Stimulated activated CD4-positive, alpha-beta T cell treated with anti-CD3 and anti-CD28 coated beads, Interleukin-4, amount 100 ng/mL, for 4 hours (primary cell): ENCODE measurements at places on chromosomes 5 and 9.

DNA sequence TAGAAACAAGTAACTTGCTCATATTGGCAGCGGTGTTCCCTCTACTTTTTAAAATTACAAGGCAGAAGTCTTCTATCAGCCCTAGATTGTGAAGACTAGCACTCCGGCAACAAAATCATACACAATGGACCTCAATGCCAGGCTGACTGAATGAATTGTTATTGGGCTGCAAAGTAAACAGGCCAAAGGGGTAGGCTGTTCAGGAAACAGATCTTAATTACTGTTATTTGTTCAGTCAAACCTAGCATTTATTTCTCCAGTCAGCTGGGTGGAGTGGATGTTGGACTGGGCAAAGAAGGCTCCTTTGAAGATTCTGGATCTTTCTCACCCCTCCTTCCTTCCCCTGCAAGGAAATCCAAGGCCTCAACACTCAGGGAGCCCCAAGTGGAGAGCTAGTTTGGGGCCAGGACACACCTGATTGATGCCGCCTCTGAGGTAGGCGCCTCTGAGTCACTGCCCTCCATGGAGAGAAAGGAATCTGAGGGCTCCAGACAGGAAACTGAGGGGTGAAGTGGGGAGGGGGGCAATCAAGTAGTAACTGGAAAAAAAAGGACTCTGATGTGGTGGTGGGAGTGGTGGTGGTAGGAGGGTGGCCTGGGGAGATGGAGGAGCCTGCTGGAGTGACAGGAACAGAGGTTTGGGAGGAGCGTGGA is 35.5 kb downstream of the SERINC5 start:
- DNase-seq: peak; percentile 28

- DNase-seq: no peak
Measured at GRCh38 chr9:93967020-93967803, 12.1 kb upstream of the BARX1 start.

DNA sequence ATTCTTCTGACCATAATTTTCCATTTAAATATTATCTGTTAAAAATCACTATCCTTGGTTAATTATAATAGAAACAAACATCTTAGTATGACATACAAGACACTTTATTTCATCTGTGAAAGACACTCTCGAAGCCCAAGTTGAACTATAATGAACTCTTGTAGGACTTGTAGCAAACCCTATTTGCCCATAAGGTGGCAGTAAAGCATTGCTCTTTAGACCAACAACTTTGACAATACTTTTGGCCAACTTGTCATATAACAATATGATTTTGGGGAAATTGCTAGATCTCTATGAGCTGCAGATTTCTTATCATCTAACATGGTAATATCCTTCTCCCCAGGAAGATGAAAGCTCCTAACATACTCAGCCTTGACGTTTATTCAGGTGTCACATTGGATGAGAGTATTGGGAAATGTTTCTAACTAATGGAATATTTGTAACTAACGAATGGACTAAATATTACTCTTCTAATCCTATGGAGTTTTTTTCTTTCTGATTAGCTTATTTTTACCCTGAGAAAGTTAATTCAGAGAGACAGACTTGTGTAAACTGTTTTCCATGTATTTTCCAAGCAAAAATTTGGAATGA is 11.0 kb downstream of the SPINK14 start:
- no peak for DNase-seq

DNA sequence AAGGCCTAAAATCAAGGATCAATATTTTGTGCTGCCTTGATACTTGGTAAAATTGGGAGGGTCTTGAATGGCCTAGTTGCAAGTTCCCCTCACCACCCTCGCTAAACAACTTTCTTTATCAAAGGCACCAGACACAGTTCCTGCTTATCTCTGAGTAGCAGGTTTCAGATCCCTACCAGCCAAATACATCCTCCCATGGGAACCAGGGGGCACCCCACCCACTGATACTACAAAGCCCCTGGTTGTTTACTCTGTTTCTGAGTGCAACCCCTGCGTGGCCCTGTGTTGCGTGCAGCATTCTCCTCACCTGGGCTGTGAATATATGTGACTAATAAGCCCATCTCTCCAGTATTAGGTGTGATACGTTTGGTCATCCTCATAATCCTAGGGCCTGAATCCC is 314.9 kb downstream of the DRD1 start:
- no peak for DNase-seq

- DNase-seq: no peak
Measured at GRCh38 chr5:160923936-160924710, 72.1 kb upstream of the ATP10B start.

GRCh38 chr9:81898851-81899250 is 29.4 kb upstream of the SPATA31D4 start:
- DNase-seq: no peak

DNA sequence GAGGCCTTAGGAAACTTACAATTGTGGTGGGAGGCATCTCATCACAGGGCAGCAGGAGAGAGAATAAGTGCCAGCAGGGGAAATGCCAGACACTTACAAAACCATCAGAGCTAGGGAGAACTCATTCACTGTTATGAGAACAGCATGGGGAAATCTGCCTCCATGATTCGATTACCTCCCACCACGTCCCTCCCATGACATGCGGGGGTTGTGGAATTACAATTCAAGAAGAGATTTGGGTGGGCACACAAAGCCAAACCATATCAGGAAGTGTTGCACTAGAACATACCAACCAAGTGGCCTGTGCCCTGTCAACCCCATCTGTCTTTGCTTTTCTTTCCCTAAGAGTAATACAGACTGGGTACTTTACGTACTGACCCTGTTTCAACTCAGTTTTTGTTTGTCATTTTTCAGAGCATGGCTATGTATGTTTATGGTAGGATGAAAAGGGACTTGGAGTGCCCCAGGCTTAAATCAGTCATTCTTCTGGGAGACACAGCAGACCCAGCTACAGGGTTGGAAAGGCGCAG is 58.3 kb upstream of the TGFBR1 start:
- no peak for DNase-seq

DNA sequence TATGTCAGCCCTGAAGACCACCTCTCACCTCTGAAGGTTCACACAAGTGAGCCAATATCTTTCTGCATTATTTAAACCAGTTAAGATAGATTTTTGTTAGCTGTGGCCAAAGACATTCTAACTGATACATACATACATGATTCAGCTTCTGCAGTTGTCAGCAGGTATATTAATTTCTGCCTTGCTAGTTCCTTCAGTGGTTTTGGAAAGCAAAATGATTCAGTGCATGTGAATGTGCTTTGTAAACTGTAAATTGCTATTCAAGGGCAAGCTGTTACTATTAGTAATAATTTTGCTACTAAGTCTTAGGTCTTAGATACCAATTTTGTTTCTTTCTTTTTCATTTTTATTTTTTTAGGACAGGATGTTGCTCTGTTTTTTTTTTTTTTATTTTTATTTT is 89.2 kb upstream of the ERBIN start:
- DNase-seq: no peak

DNA sequence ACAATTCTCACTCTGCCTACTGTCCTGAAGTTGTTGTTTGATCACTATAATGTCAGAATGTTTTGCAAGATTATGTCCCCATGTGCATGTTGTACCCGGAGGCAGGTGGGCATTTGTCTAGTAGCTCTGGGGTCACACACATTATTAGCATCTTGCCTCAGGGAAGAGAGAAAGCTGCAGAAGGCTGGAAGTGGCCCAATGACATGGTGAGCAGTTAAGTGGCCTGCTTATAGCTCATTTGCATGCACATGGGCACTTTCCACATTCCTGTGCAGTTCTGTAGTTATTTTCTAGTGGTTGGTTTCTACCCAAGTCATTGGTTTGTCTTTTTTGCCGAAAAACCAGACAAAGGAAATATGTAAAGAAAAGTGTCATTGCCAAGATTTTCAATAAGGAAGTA is 80.9 kb downstream of the MAP1B start:
- no peak for DNase-seq

- no peak for DNase-seq
Measured at GRCh38 chr5:52134013-52134650, 653.6 kb upstream of the ITGA1 start.

DNA sequence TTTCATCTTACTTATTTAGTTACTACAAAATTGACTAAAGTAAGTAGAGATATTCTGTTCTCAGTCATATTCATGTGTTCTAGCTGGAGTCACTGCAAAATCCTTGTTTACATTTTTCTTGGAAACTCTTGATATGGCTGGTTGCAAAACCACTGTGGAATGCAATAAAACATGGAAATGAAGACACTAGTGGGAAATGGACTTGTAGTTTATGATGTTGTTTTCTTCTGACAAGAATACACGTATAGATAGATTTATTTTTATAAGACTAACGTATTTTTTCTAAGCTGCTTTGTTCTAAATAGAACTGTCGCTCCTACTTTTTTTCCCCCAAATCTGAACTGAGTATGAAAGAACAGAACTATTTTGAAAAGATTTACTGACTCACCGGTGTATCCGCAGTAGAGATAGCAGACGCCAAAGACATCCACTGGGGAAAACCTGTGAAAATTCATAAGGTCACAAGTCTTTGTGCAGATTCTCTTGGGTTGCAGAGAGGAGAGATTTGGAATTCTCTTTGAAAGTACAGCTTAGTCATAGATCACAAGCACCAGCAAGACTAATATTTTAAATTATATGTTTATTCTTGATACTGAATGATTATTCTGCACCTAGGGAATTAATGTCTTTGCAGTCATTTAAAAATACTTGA is 119.6 kb upstream of the TAF11L2 start:
- no peak for DNase-seq

- DNase-seq: no peak
Measured at GRCh38 chr9:74557571-74557970, 60.4 kb downstream of the RORB start.

DNA sequence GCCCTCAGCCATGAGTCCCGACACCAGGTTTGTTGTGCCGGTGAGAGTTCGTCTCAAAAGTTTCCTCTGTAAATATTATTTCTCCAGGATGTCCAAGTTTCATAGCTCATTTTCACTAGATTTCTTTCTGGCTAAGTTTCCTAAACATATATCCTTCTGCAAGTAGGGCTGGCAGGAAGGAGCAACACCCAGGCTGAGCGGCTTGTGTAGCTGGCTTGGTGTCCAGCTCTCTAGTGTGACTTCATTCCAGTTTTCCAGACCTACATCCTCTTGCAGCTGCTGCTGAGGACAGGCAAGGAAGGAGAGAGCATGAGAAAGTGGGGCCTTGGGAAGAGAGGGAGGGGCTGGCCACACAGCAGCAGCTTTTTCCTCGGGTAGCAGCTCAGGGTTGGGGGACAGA is 80.3 kb downstream of the FGF1 start:
- DNase-seq: no peak

GRCh38 chr9:137504432-137504777 is 45.3 kb upstream of the NSMF start:
- no peak for DNase-seq

DNA sequence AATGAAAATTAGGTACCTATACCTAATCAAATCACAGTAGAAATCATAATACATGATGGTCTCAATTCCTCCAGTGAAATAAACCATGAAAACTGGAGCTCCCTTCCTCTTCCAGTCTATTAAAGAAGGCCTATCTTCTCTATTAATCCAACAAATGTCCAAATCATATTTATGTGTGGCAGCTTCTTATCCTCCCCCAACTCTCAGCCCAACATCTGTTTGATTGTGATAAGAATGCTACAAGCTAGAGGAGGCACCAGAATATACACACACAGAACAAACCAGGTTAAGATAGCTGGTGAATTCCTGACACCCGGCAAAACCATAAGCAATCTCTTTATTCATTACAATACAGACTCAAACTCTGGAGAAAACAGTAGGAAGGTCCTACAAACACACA is 110.8 kb downstream of the FBXL17 start:
- no peak for DNase-seq

DNA sequence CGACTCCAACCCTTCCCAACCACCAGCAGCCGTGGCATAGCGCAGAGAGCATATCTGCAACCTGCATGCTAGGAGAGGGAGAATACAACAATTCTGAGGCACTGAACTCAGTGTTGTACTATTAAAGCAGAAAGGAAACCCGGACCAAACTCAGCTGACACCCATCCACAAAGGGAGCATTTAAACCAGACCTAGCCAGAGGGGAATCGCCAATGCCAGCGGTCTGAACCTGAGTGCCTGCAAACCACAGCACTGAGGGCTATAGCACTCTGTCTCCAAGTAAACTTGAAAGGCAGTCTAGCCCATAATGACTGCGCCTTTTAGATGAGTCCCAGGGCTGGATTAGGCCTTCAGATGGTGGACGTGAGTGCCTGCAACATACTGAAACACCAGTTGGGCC is 494.4 kb upstream of the PTPRD start:
- no peak for DNase-seq

- no peak for DNase-seq
Measured at GRCh38 chr5:172999372-172999973, 15.9 kb downstream of the ATP6V0E1 start.

- DNase-seq: no peak
Measured at GRCh38 chr5:164051745-164052144, 546.3 kb downstream of the MAT2B start.

DNA sequence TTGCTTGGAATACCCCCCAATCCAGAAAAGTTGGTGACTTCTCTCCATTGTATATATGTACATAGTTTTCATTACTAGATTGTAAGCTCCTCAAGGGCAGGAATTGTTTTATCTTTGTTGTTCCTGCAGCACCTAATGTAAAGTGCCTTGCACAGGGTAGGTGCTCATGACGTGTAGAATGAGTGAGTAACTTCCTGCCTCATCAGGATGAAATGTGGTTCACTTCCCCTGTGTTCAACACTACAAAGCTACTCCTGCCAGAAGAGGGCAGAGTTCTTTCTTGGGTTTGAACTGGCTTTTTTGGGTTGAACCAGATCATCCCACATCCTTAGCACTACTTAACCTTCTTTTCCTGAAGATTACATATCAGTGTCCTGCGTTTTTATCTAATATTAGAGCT is 23.9 kb downstream of the GTF3C4 start:
- peak; percentile 21 for DNase-seq

DNA sequence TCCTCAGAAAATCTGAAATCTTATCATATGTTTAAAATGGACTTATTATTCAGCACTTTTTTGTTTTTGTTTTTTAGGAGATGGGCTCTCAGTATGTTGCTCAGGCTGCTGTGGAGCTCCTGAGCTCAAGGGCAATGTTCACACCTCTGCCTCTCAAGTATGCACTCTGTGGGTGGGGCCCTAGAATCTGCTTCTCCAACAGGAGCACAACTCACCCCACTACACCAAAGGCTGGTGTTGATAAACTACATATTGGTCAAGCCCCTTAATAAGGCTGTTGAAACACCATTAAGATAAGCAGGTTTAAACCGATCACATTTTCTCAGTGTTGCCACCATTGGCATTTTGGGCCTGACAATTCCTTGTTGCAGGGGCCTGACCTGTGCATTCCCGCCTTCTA is 131.6 kb downstream of the FANCC start:
- DNase-seq: no peak

DNA sequence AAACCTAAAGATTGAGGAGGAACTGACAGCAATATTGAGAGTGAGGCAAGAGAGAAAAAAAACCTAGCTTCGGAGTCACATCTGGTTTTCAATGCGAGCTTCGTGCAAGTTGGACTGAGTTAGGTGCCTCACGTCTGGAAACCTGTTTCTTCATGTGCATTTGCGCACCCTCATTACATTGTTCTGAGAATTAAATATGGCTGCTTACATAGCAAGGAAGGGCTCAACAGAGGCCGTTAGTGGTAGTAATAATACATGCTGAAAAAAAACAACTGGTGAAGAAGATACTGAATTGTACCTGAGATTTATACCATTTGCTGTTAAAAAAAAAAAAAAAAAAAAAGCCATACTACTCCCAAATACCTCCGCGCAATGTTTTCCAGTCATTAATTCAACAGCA is 18.6 kb downstream of the DNAJA1 start:
- DNase-seq: no peak
